Colonic mucosa (tissue), 4 donors: ENCODE measurements at places on chromosomes 4 and X. TPM values are rescaled to one million over a fixed set of nuclear protein-coding genes. Genes with fewer than 3 reads are reported as not detected.

Gene MAGEC1
- not detected for total RNA-seq

Gene RPS6KA6
- 10.6 TPM for total RNA-seq

Gene RAB28
- 13.0 TPM for total RNA-seq

Gene ZBED1
- total RNA-seq = 44.6 TPM

Gene CT45A10
- not detected for total RNA-seq

Gene UGT2B11
- not detected for total RNA-seq

Gene MAGEB2
- not detected for total RNA-seq

Gene DCHS2
- 1.2 TPM for total RNA-seq

Gene ANOS1
- 0.24 TPM for total RNA-seq

- no peak for DNase-seq
- no peak overlapping the region for H3K27ac ChIP-seq
- H3K27me3 ChIP-seq = no peaks in the 10 kb centered on the region
- no peaks in the 10 kb centered on the region for H3K4me1 ChIP-seq
- no peak overlapping the region for H3K4me3 ChIP-seq
Observed at GRCh38 chr4:139704915-139705485, 39.4 kb downstream of the MGST2 start.

DNA sequence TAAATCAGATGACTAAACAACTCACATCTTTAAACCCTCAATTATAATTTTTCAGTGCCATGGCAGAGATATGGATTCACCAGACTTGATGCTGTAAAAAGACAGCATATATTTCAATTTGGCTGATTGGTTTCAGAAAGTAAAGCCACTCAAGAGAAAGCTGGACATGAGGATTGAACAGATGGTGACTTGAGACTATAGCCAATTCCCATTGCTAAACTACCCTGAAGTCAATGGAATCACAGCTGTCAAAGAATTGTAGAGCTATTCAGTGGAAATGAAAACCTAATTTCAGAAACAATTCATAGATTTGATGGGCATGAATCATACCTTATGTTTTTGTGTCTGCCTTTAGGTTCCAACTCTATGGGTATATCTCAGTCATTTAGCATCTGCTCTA lies 510.6 kb upstream of the BOD1L1 start:
- H3K27ac ChIP-seq = no peak overlapping the region
- no peaks in the 10 kb centered on the region for H3K27me3 ChIP-seq
- H3K4me1 ChIP-seq = no peaks in the 10 kb centered on the region
- no peak overlapping the region for H3K4me3 ChIP-seq
- DNase-seq = no peak
- H3K36me3 ChIP-seq = no peaks in the 10 kb centered on the region

- H3K36me3 ChIP-seq = no peaks in the 10 kb centered on the region
- DNase-seq = no peak
- no peak overlapping the region for H3K4me3 ChIP-seq
- H3K27ac ChIP-seq = no peak overlapping the region
- no peaks in the 10 kb centered on the region for H3K27me3 ChIP-seq
- no peaks in the 10 kb centered on the region for H3K4me1 ChIP-seq
Observed at GRCh38 chr4:137572163-137572562, 39.9 kb upstream of the PCDH18 start.

DNA sequence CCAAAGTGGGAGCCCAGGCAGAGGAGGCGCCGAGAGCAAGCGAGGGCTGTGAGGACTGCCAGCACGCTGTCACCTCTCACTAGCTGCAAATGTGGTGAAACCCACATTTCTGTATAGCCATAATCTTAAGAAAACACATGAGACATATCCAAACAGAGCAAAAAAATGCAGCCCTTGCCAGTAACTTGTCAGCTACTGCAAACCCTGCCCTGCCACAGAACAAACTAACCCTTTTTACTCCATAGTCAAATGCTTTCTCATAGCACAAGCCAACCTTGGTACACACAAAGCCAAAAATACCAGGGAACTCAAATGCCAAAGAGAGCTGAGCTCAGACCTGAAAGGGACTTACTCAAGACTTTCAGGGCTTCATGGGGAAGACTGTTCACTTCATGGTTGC lies 14.9 kb upstream of the NXF3 start:
- no peaks in the 10 kb centered on the region for H3K4me1 ChIP-seq
- H3K36me3 ChIP-seq = no peaks in the 10 kb centered on the region
- H3K27me3 ChIP-seq = peaks cover 4% of the 10 kb centered on the region
- no peak overlapping the region for H3K27ac ChIP-seq
- no peak overlapping the region for H3K4me3 ChIP-seq

GRCh38 chr4:73603271-73603710 lies 16.9 kb downstream of the RASSF6 start:
- no peaks in the 10 kb centered on the region for H3K27me3 ChIP-seq
- DNase-seq = peak; percentile 74
- peaks cover 6% of the 10 kb centered on the region for H3K4me1 ChIP-seq
- H3K4me3 ChIP-seq = no peak overlapping the region
- H3K27ac ChIP-seq = peak overlapping the region; percentile 81
- no peaks in the 10 kb centered on the region for H3K36me3 ChIP-seq

GRCh38 chrX:39957816-39958566 lies 139.8 kb downstream of the BCOR start:
- no peak overlapping the region for H3K27ac ChIP-seq
- H3K27me3 ChIP-seq = no peaks in the 10 kb centered on the region
- no peaks in the 10 kb centered on the region for H3K36me3 ChIP-seq
- no peak for DNase-seq
- H3K4me1 ChIP-seq = no peaks in the 10 kb centered on the region

- H3K27me3 ChIP-seq = no peaks in the 10 kb centered on the region
- no peak overlapping the region for H3K27ac ChIP-seq
- H3K4me3 ChIP-seq = no peak overlapping the region
- H3K4me1 ChIP-seq = no peaks in the 10 kb centered on the region
Observed at GRCh38 chrX:15043538-15043937, 170.3 kb downstream of the MOSPD2 start.

DNA sequence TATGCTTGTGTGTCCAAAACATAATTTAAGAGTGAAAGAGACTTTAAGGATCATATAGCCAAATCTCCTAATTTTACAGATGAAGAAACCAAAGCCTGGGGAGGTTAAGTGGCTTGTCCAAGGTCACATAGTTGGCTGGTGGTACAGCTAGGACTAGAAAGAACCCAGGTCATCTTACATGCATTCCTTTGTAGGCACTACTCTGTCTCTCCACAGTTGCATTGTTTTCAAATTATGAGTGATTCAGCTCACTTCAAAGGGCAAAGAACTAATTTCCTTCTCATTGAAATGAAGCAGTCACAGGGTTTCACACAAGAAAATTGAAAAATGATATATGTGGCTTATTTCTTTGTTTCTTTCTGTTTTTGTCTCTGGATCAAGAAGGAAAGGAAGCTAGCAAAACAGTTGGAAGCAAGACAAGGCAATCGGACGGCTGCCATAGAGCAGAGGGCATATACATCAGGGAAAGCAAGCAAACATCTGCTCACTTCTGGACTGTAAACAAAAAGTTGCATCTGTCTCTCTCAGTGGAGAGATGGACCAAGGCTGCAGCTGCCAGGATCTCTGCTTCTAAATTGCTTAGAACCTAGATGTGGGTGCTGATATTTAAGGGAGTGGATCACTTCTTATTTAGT lies 107.5 kb upstream of the AMOT start:
- H3K4me3 ChIP-seq = no peak overlapping the region
- H3K36me3 ChIP-seq = no peaks in the 10 kb centered on the region
- H3K27ac ChIP-seq = no peak overlapping the region
- DNase-seq = no peak
- no peaks in the 10 kb centered on the region for H3K4me1 ChIP-seq
- H3K27me3 ChIP-seq = peaks cover 4% of the 10 kb centered on the region

DNA sequence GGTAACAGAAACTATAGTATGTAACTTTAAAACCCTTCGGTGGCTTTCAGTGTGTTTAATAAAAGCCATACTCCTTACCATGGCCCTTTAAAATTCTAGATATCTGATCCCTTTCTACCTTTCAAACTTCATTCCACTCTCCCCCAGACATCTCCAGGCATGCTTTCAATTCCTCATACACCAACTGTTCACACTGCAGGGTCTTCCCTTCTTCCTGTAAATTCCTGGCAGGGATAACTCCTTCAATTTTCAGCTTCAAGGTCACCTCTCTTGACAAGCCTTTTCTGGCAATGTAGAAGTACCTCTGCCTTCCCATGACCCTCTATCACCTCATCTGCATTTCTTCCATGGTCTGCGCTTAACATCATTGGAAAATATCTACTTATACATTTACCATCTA lies 60.8 kb downstream of the WDFY3 start:
- no peak for DNase-seq
- no peaks in the 10 kb centered on the region for H3K27me3 ChIP-seq
- no peaks in the 10 kb centered on the region for H3K4me1 ChIP-seq
- H3K27ac ChIP-seq = no peak overlapping the region

DNA sequence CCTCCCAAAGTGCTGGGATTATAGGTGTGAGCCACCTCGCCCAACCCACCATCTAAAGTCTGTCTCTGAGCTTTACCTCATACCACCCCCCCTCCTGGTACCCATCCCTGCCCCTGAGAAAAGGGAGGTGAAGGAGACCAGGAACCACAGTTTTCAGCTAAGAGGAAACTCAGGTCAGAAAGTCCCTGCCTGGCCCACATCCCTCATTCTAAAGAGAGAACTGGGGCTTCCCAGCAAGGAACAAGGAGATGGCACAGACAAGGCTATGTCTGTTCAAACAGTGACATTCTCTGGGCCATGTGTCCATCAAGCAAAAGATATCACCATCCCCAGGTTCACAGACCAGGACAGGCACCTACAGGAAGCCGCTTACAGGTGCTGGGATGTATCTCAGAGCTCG lies 15.8 kb upstream of the CSF2RA start:
- no peak overlapping the region for H3K27ac ChIP-seq
- no peaks in the 10 kb centered on the region for H3K4me1 ChIP-seq
- H3K4me3 ChIP-seq = no peak overlapping the region
- DNase-seq = no peak
- peaks cover 2% of the 10 kb centered on the region for H3K27me3 ChIP-seq

- H3K27me3 ChIP-seq = no peaks in the 10 kb centered on the region
- H3K36me3 ChIP-seq = no peaks in the 10 kb centered on the region
- no peak overlapping the region for H3K27ac ChIP-seq
- no peak for DNase-seq
Observed at GRCh38 chr4:151783867-151784266, 23.1 kb upstream of the GATB start.

DNA sequence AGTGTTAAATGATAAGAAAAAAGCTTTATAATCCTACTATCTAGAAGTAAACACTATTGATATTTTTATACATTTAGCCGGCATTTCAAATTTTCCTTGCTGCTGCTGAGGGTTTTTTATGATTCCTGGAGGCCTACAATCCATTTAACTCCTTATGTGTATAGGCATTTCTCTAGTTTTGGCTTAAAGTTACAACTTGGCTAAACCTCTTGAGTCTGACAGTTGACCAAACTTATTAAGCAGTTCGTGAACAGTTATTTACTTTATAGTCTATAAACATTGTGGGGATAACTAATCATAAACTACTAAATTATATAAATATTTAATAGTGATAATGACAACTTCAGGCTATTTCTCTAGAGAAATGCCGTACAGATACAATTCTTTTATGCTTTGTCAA lies 141.9 kb downstream of the ADGRL3 start:
- DNase-seq = no peak
- no peaks in the 10 kb centered on the region for H3K36me3 ChIP-seq
- H3K4me1 ChIP-seq = no peaks in the 10 kb centered on the region
- no peak overlapping the region for H3K27ac ChIP-seq

DNA sequence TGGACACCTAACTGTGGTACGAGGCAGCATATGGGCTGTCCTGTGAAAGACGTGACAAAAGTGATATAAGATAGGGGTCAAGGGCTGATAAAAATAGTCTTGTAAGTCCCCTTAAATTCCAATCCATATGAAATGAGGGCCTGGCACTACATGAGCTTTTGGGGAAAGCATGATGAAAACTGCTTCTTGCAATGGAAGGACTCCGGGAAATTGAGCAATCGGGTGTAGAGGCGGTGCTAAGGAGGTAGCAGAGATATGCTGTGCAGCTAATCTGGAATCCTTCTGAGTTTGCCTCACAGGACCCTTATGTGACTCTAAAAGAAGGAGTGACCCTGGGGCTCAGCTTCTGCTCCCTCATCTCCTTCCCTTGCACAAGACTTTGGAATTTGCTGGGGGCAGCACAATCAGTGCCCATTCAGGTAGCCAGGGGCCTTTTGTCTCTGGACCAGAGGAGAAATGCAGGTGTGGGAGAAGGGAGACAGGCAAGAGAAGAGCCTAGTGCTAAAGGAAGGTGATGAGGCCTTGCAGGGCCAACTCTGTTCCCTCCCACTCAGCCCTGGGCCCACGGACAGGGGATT lies 12.8 kb downstream of the CLDN2 start:
- H3K4me3 ChIP-seq = no peak overlapping the region
- H3K4me1 ChIP-seq = peaks cover 3% of the 10 kb centered on the region
- DNase-seq = no peak
- H3K27ac ChIP-seq = no peak overlapping the region
- H3K36me3 ChIP-seq = no peaks in the 10 kb centered on the region
